ENCODE measurements at places on chromosomes 5 and 9.

DNA sequence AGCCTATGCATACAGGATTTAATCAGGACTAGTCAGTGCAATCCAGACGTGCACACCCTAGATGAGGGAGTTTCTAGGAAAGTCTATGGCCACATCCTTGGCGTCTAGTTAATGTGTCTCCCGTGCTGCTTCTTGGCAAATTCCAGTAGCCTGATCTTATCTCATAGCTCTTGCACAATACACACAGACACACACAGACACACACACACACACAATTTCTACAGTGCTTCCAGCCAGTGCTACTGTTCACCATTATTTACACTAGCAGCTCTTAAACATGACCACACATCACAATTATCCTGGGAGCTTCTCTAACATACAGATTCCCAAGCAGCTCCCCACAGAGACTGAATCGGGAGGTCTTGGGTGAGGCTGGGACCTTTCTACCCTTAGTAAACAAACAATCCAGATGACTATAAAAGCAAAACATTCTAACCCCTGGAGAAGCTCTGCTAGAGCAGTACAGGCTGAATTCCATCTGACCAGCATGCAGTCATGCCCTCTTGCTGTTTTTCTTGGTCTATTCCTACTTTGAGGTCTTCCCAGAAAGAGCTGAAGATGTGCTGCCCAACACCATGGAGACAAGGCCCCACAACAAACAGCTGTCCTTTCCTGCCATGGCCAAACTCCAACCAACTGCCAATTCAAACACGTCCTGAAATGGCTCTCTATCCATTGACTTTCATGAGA, 236.6 kb downstream of the DEPDC1B start:
- no peak for DNase-seq

- DNase-seq = no peak
Observed at GRCh38 chr5:17405976-17406375, 92.1 kb upstream of the TAF11L2 start.

DNA sequence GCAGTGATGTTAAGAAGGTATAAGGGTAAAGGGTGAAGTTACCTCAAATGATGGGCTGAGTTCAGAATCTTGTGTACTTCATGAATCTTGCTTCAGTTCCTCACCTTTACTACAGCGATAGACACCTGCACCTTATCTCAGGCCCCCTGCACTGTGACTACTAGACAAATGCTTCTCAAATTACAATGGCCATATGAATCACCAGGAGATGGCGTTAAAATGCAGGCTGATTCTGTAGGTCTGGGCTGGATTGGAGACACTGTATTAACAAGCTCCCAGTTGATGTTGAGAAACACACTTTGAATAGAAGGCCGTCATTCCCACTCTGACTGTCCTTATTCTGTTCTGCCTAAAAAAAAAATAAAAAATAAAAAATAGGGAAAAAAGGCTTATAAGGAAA, 29.8 kb downstream of the TARS1 start:
- no peak for DNase-seq

- DNase-seq = no peak
Observed at GRCh38 chr5:162842727-162843126, 594.7 kb upstream of the CCNG1 start.

- DNase-seq = no peak
Observed at GRCh38 chr5:156513123-156513815, 186.3 kb downstream of the SGCD start.

DNA sequence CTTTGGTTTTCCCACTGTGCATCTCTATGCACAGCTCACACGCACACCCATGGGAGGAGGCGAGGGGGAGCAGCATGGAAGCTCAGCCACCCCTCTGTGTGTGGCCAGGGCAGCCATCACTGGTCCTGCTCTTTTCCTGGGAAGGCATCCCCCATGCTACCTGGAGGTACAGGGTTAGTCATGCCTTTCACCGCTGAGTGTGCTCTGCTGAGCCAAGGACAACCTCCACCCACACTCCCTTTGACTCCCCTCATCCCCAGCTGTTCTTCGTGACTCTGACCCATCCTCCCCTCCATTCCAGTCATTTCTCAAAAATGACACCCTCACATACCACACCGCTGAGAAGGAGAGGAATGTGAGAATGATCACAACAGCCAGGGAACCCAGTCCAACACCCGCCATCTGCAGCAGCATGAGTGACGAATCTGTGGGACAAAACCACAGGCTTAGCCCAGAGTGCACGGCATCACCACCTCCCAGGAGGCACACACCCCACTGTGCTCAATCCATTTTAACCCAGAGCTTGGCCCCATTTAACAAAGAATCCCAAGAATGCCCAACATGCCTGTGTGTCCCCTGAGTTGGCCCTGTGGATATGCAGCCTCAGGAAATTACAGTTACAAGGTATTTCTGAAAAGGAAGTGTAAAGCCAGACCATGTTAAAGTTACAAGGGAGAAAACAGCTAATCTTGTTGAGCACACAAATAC, 133.4 kb downstream of the SUSD1 start:
- DNase-seq = no peak

DNA sequence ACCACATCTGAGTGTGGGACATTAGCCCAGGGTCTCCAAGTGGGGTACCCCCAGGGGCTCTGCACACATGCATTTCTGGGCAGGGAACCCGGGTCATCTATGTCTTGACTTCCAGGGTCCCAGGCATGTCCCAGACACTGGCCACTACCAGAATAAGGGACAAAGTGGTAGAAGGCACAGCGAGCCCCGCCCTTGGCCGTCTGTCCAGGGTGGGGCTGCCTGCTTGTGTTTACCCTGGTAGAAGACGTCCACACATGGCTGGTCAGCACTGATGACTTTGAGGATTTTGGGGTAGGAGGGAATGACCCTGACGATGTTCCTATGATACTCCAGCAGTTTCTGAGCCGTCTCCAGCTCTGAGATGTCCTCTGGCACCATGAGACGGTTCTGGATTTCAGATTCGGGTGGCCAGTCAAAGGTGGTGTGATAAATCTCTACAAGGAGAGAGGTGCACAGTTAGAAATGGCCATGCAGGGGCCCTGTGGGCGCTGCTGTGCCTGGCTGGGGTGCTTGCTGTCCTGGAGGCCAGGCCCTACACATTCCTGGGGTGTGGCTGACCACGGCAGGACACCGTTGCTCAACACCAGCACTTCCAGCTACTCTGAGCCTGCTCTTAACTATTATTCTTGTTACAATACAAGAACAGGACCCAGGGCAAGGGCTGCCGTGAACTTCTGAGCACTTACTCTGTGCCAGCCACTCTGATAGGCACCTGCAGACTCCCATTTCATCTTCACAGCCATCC, 51.3 kb downstream of the AK8 start:
- DNase-seq = no peak

- DNase-seq = no peak
Observed at GRCh38 chr9:70954596-70955143, 166.8 kb downstream of the TRPM3 start.

DNA sequence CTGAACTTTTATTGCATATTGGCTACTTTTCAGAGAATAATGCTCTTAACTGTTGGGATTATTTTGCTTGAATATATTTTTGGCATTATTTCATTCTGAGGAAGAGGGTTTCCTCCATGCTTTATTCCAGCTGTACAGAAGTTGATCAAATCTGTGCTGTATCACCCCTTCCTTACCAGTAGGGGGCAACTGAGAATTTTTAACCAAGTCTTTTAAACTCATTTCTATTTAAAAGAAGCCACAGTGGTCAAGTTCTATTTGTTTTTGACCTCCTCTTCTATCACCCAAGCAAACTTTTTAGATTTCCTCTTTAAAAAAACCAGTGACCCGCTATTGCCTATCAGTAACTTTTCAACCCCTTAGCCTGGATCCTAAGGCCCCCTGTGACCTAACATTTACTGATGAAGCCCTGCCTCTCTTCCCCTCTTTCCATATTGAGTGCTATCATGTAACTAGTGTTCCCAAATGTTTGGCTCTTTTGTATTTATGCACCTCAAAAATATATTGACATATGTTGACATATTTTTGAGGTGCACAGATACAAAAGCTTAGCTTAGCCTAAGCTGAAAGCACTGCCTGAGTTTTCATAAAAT, 80.6 kb downstream of the FBXO4 start:
- no peak for DNase-seq

DNA sequence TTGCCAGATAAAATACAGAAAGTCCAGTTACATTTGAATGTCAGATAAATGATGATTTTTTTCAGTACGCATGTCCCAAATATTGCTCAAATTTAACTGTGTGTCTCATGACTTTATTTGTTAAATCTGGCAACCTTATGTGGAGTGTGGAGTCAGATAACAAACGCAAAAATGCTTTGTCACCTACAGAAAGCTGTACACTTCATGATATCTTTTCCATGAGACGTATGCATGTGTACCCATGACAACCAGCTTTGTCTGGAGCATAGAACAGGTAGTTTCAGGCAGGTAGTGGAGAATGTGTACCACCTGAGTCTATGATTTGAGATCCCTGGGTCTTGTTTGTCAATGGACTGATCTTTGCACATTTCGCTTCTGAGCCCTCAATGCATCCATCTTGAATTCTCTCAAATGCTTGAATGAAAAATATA, 105.5 kb upstream of the CPEB4 start:
- DNase-seq = no peak

DNA sequence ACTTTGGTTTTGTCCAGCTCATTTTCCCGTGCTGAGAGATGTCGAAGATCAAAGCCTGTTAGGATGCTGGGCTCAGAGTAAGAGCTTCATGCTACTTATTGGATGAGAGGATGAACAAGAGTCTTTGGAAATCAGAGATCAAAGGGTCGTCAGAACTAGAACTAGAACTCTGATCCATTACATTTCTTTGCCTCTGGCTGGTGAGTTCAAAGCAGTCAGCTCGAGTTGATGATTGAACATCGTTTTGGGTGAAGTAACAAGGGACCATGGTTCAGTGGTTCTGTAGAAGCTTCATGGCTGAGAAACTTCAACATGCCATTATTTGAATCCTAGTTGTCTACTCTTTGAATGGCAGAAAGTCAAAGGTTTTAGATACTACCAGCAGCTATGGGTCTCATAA, 320.3 kb downstream of the ARHGEF28 start:
- no peak for DNase-seq

GRCh38 chr9:80968611-80969010, 720.7 kb downstream of the TLE1 start:
- DNase-seq = no peak

DNA sequence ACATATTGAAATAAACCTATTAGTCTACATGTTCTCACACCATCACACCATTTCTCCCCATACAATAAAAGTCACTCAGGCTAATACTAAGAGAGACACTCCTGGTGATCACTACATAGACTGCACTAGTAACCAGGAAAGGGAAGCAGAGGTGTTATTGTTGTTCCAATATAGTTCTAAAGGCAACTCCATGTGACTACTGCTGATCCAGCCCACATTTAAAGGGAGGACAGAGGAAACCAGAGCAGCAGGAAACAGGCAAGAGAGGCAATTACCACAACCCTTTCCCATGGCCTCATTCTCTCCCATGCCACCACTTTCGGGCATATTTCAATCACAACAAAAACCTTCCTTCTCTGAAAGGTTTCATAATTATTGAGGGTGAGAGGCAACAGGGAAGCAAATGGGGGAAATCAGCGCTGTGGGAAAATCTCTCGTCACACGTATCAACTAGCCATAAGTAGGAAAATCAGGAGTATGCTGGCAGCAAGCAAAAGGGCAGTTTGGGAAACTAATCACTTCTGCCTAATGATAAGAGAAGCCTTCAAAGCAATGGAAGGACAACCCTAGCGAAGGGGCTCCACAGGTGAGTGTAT, 1.8 kb downstream of the UBAP2 start:
- no peak for DNase-seq

DNA sequence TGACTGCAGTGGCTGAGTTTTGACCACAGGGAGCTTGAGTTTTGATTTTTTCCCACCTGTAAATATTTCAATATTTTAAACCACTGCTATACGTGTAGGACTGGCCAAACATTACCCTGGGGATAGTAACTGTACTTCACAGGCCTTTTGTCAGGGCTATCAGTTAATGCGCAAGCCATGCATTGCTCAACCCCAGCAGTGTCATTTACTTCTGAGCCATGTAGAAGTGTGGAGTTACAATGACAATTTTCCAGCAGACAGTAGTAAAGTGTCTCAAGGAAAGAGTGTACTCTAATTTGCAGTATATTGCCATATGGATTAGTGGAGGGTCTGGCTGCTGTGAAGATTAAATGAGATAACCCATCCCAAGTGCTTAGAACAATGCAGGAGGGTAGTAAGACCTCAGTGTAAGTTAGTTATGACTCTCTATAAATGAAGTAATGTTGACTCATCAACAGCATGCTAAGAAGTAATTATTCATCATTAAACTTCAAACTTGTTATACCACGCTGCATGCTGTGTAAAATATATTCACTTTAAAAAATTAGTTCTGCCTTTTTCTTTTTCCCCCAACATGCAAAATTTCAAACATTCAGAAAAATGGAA, 489.2 kb downstream of the KDM4C start:
- DNase-seq = no peak
